CD4-positive, alpha-beta memory T cell (primary cell): ENCODE measurements at places on chromosomes 4 and X. TPM values are rescaled to one million over a fixed set of nuclear protein-coding genes. Genes with fewer than 3 reads are reported as not detected.

Gene SLC26A1
- total RNA-seq, result 0.55 TPM

Gene USP17L11
- not detected for total RNA-seq

Gene ATP2B3
- total RNA-seq, result not detected

Gene RS1
- total RNA-seq, result not detected

Gene DMP1
- not detected for total RNA-seq

Gene TEC
- 4.2 TPM for total RNA-seq

Gene CLGN
- total RNA-seq, result not detected

GRCh38 chrX:133786382-133786781, 199.0 kb downstream of the GPC3 start:
- no peaks in the 10 kb centered on the region for H3K27me3 ChIP-seq
- H3K36me3 ChIP-seq, result no peaks in the 10 kb centered on the region
- no peak overlapping the region for H3K4me3 ChIP-seq

GRCh38 chr4:151358266-151358665, 32.9 kb upstream of the SH3D19 start:
- H3K4me3 ChIP-seq, result no peak overlapping the region
- H3K27ac ChIP-seq, result no peak overlapping the region
- no peak for DNase-seq
- H3K4me1 ChIP-seq, result no peaks in the 10 kb centered on the region
- no peaks in the 10 kb centered on the region for H3K27me3 ChIP-seq
- no peaks in the 10 kb centered on the region for H3K36me3 ChIP-seq

DNA sequence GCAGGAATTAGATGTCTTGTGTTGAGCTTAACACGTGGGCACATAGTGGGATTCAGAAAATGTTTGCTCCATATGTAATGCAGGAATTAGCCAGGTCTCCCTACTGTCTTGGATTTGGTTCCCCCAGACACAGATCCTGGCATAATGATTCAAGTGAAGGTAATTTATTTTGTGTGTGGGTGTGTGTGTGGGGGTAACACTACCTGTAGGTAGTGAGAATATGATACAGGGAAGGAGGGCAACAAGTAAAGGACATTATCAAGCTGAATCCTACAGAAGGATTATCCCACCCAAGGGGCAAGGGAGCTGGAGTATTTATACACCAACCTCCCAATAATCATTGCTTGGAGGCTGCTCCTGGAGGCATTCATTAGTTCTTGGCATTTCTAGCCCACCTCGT, 101.4 kb downstream of the NHS start:
- DNase-seq, result no peak
- no peak overlapping the region for H3K4me3 ChIP-seq
- H3K27me3 ChIP-seq, result no peaks in the 10 kb centered on the region
- H3K4me1 ChIP-seq, result no peaks in the 10 kb centered on the region
- H3K27ac ChIP-seq, result no peak overlapping the region

- no peak for DNase-seq
- no peaks in the 10 kb centered on the region for H3K27me3 ChIP-seq
- H3K27ac ChIP-seq, result no peak overlapping the region
- H3K36me3 ChIP-seq, result no peaks in the 10 kb centered on the region
- H3K4me1 ChIP-seq, result no peaks in the 10 kb centered on the region
These were observed 812.3 kb downstream of the PDHA2 start for GRCh38 chr4:96652158-96652557.

- H3K27me3 ChIP-seq, result no peaks in the 10 kb centered on the region
- no peaks in the 10 kb centered on the region for H3K36me3 ChIP-seq
- H3K4me1 ChIP-seq, result no peaks in the 10 kb centered on the region
- H3K4me3 ChIP-seq, result no peak overlapping the region
These were observed 52.1 kb downstream of the GPC3 start for GRCh38 chrX:133933316-133933715.

DNA sequence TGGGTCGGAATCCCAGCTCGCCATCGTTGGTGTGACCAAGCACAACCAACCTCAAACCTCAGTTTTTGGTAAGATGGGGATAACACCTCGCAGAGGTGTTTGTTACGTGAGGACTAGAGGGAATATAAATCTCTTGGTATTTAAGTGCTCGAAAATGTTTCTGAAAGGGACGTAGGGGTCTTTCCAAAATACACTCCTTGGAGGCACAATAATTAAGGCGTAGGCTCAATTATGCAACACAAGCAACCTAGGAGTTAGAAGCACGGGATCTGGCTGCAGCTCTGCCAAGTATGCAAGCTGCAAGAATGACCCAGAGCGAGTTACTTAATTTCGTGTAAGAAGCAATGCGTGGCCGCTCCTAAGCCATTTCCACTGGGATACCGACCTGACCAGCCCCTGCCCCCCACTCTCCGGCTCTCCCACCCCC, 552 bp downstream of the ADH5 start:
- peaks cover 22% of the 10 kb centered on the region for H3K36me3 ChIP-seq
- peak overlapping the region; percentile 77 for H3K27ac ChIP-seq
- DNase-seq, result peak; percentile 13
- peaks cover 39% of the 10 kb centered on the region for H3K4me1 ChIP-seq
- no peaks in the 10 kb centered on the region for H3K27me3 ChIP-seq

GRCh38 chrX:112835019-112835418, 5.6 kb downstream of the AMOT start:
- H3K4me3 ChIP-seq, result no peak overlapping the region
- no peaks in the 10 kb centered on the region for H3K4me1 ChIP-seq
- no peak for DNase-seq
- H3K27ac ChIP-seq, result no peak overlapping the region
- no peaks in the 10 kb centered on the region for H3K27me3 ChIP-seq
- no peaks in the 10 kb centered on the region for H3K36me3 ChIP-seq

DNA sequence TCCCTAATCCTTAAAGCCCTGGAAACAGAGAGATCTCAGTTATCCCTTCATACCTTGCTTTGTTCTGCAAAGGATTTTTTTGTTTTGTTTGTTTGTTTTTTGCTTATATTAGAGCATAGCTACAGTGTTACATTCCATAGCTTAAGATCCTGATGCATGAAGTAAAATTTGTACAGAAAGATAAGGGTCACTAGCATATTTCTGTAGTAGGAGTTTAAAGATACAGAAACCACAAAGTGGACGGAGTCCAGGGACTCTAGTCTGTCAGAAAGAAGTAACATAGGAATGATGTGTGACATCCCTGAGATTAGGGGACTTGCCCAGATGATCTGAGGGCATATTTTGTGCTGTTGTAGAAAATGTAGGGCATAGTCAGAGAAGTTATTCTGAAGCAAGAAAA, 151.9 kb upstream of the PLAC1 start:
- H3K4me3 ChIP-seq, result no peak overlapping the region
- no peaks in the 10 kb centered on the region for H3K36me3 ChIP-seq
- H3K27me3 ChIP-seq, result no peaks in the 10 kb centered on the region

- H3K4me3 ChIP-seq, result no peak overlapping the region
- no peaks in the 10 kb centered on the region for H3K36me3 ChIP-seq
- no peak overlapping the region for H3K27ac ChIP-seq
- H3K4me1 ChIP-seq, result no peaks in the 10 kb centered on the region
- peaks cover 1% of the 10 kb centered on the region for H3K27me3 ChIP-seq
These were observed 1.4 kb downstream of the PALLD start for GRCh38 chr4:168498251-168498650.

DNA sequence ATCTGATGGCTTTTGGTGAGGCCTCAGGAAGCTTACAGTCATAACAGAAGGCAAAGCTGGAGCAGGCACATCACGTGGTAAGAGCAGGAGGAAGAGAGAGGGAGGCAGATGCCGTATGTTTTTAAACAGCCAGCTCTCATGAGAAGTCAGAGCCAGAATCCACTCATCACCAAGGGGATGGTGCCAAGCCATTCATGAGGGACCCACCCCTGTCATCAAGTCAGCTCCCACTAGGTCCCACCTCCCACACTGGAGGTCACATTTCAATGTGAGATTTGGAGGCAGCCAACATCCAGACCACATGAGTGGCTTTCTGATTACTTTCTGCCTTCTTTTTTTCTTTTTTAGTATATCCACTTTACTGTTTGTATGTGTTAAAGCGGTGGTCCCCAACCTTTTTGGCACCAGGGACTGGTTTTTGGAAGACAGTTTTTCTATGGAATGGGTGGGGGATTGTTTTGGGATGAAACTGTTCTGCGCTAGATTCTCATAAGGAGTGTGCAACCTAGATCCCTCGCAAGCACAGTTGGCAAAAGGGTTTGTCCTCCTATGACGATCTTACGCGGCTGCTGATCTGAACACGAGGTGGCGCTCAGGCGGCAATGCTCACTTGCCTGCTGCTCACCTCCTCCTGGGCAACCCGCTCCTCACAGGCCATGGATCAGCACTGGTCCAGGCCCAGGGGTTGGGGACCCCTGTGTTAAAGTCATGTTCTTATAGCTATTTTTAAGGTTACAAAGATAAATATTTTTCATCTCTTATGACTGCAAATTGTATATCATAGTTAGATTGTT, 61.7 kb downstream of the SLIT2 start:
- no peaks in the 10 kb centered on the region for H3K4me1 ChIP-seq
- no peaks in the 10 kb centered on the region for H3K36me3 ChIP-seq
- H3K27me3 ChIP-seq, result no peaks in the 10 kb centered on the region
- DNase-seq, result peak; percentile 29
- no peak overlapping the region for H3K4me3 ChIP-seq

DNA sequence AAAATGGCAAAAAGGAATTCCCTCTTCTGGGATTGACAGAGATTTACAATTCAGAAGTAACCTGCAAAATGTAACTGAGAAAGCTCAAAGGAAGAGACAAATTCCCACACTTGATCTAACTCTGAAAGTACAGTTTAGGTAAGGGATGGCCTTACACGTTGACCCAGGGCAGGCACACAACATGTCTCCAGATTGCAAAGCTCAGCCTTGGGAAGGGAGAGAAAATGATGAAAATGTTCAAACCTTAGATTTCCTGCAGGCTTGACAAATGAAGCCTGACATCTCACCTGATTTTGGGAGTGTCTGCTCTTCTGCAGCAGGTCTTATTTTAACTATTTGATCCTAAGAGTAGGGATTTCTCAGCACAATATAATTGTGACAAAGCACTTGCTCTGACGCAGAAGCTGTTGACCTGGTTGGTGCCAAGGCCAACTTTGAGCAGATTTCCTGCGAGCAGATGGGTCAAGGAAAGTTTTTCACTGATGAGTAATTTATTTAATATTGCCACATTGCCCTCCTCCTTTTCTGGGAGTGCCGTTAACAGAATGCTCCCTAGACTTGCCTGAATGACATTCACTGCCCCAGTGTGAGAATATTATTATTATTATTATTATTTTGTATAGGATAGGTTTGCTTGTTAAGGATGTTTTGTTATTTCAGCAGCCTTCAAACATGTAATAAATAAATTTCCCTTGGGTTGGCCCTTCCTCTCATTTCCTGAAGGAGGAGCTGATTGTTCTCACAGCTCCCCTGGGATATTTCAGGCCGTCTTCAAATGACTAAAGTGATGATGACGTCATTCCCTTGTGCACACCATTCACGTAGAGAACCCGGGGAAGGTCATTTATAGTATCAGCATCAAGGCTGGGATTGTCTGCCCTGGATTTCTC, 157.1 kb downstream of the VEGFC start:
- no peak overlapping the region for H3K27ac ChIP-seq
- H3K27me3 ChIP-seq, result no peaks in the 10 kb centered on the region
- H3K4me1 ChIP-seq, result no peaks in the 10 kb centered on the region
- no peaks in the 10 kb centered on the region for H3K36me3 ChIP-seq
- no peak for DNase-seq
- no peak overlapping the region for H3K4me3 ChIP-seq

DNA sequence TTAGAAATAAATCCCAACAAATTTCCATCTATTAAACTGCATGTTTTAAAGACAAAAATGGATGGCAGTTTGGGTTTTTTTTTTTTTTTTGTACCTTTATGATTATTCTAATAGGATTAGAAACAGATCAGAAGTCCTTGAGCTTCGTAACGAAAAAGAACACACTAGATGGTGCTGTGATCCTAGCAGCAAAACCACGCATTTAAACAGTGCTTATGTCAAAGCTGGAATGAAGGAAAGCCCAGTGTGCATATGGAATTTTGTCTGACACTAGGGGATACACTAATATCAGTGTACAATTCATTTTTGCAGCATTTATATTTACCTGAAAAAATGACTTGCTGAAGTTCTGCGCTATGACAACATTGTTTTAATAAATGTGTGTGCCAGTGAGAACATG, 229.1 kb downstream of the VEGFC start:
- H3K27ac ChIP-seq, result no peak overlapping the region
- no peaks in the 10 kb centered on the region for H3K27me3 ChIP-seq
- no peaks in the 10 kb centered on the region for H3K4me1 ChIP-seq
- H3K36me3 ChIP-seq, result no peaks in the 10 kb centered on the region

DNA sequence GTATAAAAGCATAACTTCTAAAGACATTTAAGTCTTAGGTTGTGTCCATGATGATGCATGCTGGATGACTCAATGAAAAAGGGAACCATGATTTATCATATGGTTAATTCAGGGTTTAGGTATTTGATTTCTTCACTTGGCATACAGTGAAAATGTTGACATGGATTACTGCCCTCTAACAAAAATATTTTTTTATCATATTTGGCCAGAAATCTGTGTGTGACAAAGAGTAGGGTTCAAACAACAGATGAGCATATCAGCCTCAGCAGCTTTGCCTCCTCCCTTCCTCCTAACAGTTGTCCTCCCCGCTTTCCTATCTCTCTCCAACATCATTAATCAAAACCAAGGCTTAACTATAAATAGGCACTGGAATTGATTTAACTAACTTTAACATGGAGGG, 46.3 kb downstream of the ARHGAP6 start:
- H3K27me3 ChIP-seq, result no peaks in the 10 kb centered on the region
- no peaks in the 10 kb centered on the region for H3K4me1 ChIP-seq
- no peak overlapping the region for H3K4me3 ChIP-seq
- DNase-seq, result no peak
- H3K36me3 ChIP-seq, result no peaks in the 10 kb centered on the region

GRCh38 chr4:113446019-113446418, 315.5 kb downstream of the CAMK2D start:
- H3K36me3 ChIP-seq, result no peaks in the 10 kb centered on the region
- no peaks in the 10 kb centered on the region for H3K4me1 ChIP-seq
- no peaks in the 10 kb centered on the region for H3K27me3 ChIP-seq
- H3K27ac ChIP-seq, result no peak overlapping the region

GRCh38 chr4:5750946-5751665, 40.1 kb downstream of the EVC start:
- H3K27me3 ChIP-seq, result no peaks in the 10 kb centered on the region
- no peak overlapping the region for H3K27ac ChIP-seq
- no peak for DNase-seq
- no peaks in the 10 kb centered on the region for H3K36me3 ChIP-seq
- no peak overlapping the region for H3K4me3 ChIP-seq

- no peaks in the 10 kb centered on the region for H3K36me3 ChIP-seq
- H3K27ac ChIP-seq, result no peak overlapping the region
- H3K27me3 ChIP-seq, result no peaks in the 10 kb centered on the region
- DNase-seq, result no peak
- H3K4me1 ChIP-seq, result no peaks in the 10 kb centered on the region
- no peak overlapping the region for H3K4me3 ChIP-seq
These were observed 537.5 kb downstream of the BCOR start for GRCh38 chrX:39560271-39560670.

DNA sequence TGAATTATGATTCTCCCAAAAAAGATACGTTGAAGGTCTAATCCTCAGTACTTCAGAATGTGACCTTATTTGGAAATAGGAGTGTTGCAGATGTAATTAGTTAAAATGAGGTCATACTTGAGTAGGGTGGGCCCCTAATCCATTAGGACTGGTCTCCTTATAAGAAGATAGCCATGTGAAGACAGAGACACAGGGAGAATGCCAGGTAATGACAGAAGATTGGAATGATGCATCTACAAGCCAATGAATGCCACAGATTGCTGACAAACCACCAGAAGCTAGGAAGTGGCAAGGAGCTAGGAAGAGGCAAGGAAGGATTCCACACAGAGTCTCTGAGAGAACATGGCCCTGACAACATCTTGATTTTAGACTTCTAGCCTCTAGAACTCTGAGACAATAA, 7.4 kb upstream of the RPS6KA3 start:
- no peak overlapping the region for H3K4me3 ChIP-seq
- H3K36me3 ChIP-seq, result no peaks in the 10 kb centered on the region
- H3K4me1 ChIP-seq, result no peaks in the 10 kb centered on the region
- no peaks in the 10 kb centered on the region for H3K27me3 ChIP-seq
